ENCODE measurements at places on chromosomes 12 and 14. TPM values are rescaled to one million over a fixed set of nuclear protein-coding genes. Genes with fewer than 3 reads are reported as not detected.

ZNF410 gene
- total RNA-seq, result 71.1 TPM

RNF212B gene
- total RNA-seq, result not detected

SARNP gene
- 55.3 TPM for total RNA-seq

DNA sequence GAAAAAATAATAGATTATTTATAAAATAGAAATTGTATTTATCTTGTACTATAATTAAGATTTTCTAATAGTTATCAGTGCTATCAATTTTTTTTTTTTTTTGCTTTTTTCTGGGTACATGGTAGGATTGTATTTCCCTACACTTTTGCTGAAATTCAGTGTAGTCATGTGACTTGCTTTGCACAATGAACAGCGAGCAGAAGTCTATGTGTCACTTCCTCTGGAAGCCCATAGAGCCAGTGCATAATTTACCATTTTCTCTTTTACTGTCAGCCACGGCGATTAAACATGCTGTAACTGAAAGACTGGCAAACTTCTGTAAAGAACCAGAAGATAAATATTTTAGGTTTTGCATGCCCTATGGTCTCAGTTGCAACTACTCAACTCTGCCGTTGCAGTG lies 80.8 kb upstream of the PPP1R12A start:
- no peak for DNase-seq

- no peak for DNase-seq
Observed at GRCh38 chr12:64256166-64256800, 34.2 kb upstream of the KICS2 start.

GRCh38 chr12:109796057-109796456 lies 37.1 kb downstream of the TRPV4 start:
- no peak for DNase-seq

- no peak for DNase-seq
Observed at GRCh38 chr12:118391836-118392235, 15.5 kb downstream of the SUDS3 start.

DNA sequence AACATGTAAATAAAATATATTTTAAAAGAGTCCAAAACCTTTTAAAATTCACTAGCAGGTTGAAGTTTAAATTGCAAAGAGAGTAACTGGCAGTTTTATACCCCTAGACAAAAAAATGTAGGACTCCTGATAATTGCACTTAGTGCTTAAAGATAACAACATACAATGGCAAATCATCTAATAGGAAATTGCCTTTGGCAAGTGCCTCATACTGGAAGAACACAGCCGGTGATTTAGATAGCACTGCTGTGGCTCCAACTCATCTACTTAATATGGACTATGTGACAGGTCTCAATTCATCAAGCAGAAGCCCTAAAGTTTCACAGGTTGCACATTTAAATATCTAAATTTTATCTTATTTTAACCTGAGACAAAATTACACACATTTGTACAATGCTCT lies 13.4 kb downstream of the C12orf50 start:
- no peak for DNase-seq

Measured in breast epithelium (tissue), 4 donors.